Adipocyte (in vitro differentiated cells): ENCODE measurements at places on chromosomes 3 and 15.

DNA sequence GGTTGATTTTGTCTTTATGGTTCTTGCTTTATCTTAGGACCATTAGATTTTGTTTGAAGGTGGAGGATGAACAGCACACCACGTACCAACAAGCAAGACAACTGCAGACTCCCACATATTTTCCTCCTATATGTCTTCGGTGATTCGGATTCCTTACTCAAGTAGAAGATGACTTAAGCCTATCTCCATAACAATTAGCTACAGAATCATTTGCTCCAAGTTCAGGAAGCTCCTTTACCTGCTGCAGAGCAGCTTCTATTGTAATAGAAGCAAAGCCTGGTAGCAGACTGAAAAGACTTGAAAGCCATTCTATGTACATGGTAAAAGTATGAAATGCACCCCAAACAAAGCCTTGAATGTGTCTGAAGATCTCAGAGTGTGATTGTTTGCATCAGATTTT, 229.0 kb downstream of the SOX2 start:
- DNase-seq: no peak

DNA sequence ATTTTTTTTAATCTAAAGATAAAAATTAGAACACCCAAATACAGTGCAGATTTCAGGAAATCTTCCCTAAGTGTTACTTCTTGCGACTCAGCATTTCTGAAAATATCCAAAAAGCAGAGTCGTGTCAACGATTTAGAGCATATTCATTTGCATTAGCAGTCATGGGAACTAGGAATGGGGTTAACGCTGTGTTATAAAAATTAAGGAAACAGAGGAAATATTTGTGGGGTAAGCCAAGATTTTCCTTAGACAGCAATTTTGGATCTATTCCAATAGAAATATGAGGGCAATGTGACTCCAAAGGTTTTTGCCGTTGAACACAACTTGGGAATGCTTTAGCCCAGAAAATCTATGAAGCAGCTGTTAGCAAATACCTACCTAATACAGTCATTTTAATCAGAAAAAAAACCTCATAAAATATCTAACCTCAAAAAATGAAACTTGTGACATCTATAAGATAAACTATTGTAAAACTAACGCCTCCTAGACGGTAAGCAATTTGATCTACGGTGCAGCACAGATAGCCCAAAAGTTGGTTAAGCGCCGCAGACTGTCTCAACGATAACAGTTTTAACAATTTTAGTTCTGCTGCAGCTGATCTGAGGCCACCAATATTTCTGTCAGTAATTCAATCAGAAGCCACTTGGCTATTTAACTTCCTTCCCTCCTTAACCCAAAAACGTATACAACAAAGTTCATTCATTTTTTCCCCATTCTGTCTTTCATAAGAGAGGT, 5.8 kb upstream of the ATP11B start:
- DNase-seq: peak; percentile 42

- no peak for DNase-seq
Observed at GRCh38 chr3:82354228-82354627, 592.8 kb upstream of the GBE1 start.

DNA sequence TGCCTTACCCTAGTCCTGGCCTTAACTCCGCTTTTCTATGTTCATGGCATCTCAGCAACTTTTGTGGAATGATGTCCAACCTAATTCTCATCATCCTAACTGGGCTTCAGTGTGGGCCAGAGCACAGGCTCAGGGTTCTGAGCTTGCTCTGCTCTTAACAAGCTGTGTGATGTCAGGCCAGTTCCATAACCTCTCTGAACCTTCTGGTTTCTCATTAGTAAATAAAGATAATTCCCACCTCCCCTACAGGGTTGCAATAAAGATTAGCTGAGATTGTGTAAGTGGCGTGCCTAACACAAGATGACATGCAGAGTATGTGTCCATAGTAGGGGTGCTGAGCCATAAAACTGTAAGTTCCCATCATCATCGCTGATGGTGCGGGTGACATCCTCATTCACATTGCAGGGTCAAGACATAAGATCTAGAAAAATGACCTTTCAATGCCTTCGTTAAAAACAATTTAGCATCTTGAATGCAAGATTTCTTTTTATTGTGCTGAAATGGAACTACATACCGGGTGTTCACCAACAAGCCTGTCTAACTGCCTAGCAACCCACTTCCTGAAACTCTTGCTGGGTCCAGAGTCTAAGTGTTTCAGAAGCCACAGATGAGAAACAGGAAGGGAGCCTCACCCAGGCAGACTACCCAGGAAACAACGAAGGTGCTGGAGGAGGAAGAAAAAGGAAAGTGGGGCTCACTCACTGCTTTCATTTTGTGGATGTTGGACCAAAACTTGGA, 36.2 kb downstream of the CDCP1 start:
- no peak for DNase-seq

DNA sequence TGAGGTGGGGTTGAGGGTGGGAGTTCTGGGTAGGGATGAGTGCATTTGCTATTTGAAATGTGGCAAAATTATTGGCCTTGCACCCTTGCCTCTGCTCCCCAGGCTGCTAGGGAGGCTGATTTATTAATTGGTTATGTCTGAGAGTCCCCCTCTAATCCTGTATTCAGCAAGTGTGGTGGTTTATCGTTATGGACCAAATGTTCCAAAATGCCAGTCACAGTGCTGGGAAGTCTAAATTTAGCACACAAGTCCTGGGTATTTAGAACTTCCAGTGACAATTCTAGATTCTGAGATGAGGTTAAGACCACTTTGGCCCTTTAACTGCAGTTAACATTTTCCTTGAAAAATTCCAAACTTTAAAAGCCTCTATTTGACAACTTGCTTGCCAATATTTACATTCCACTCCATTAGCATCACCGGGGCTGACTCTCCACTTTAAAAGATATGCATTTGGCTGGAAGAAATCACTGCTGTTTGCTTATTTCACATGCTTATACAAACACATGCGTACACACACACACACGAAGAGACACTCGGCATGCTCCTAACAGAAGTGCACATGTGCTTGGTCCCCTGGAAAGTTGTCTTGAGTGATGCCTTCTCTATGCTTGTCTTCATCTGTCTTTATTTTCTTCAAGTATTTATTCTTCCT, 247.7 kb downstream of the IL20RB start:
- DNase-seq: peak; percentile 8

- no peak for DNase-seq
Observed at GRCh38 chr15:62873203-62873602, 169.3 kb upstream of the TPM1 start.

- DNase-seq: no peak
Observed at GRCh38 chr3:78496501-78496900, 1271.3 kb downstream of the ROBO1 start.
